ENCODE measurements at places on chromosomes 6 and 20. TPM values are rescaled to one million over a fixed set of nuclear protein-coding genes. Genes with fewer than 3 reads are reported as not detected.

DNA sequence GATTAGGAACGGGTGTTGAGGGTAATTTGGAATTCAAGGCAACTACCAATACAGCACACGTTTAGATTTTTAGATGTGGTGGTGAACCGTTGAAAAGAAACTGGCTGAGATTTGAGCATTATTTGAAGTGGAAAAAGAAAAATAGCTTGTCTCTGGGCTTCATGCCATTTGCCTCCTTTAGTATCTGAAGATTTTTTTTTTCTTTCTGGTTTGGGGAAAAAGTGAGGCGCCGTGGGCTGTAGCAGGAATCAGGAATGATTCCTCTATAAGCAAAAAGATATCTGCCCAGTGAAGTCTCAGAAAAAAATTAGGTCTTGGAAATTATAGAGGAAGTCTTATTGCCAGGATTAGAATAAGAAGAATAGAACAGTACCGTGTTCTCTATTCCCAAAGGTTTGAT, 88.5 kb downstream of the RPS12 start:
- DNase-seq: no peak

DNA sequence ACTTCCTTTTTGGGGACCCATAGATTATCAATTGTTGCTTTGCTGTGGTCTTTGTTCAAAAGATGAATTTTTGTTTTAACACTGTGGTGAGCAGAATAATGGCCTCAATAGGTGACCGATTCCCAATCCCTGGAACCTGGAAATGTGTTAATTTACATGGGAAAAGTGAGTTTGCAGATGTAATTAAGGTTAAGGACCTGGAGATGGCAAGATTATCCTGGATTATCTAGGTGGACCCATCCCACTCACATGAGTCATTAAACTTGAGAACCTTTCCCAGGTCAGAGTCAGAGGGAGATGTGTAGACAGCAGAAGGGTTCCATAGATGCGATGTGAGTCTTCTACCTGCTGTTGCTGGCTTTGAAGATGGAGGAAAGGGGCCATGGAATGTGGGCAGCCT, 36.2 kb upstream of the HBS1L start:
- DNase-seq: no peak

- DNase-seq: no peak
These were observed 261.0 kb upstream of the THEMIS start for GRCh38 chr6:128161839-128162238.

DNA sequence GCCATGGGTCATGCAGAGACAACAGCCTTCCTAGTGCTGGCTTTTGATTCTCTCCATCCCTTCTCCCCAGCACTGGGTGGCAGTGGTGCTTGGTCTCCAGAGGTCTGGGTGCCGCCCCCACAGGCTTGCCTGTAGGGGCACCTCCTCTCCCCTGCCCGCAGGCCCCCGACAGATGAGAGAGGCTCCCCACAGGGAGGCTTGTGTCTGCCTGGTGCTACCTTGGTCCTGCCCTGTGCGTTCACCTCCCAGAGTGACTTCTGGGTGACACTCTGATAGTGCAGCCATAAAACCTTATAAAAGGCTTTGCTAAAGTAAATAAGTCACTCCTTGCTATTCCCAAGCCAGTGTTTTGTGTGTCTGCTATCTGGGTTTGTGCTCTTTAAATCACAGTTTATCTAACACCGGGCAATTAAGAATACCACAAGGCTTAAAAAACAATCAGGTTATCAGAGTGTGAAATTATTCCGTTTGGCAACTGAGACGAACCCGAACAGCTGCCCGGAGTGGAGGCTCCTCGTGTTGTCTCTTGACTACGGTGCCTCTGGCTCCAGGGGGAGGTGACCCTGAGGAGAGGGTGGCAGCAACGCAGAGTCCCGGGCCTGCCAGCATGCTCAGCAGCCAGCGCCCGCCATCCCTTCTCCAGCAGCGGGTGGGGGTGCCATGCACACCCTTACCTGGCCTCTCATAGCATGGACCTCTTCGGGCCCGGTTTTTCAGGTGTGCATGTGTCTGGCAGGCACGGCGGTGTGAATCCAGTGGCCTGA, 5.4 kb upstream of the C20orf204 start:
- DNase-seq: no peak

- no peak for DNase-seq
These were observed 103.1 kb upstream of the ESR1 start for GRCh38 chr6:151704383-151704782.

GRCh38 chr6:123777563-123777962, 26.1 kb upstream of the NKAIN2 start:
- DNase-seq: peak; percentile 18

DNA sequence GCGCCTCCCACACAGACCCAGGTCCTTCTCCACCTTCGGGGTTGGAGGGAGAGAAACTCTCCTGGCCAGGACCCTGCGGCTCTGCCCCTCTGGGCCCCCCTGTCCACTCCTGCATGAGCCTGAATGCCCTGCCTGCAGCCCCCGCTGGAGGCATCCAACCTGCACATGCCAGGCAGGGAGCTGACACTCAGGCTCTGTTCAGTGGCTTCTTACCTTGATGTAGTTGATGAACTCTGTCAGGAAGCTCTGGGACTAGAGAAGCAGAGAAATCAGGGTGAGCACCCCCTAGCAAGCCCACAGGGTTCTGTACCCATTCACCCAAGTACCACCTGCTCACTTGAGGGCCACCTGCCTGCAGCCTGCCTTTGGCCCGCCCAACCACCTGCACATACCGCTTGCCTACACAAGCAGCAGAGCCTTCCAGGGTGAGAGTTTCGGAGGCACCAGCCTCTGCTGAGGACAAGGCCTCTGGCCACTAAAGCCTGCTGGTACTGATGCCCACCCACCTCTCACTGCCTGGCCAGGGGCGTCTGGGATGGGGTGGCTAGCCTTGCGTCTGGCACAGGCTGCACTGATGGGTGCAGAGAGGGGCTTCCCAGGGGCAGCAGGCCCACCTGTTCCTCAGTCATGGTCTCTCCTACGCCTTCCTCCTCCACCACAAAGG, 9.7 kb downstream of the DDRGK1 start:
- DNase-seq: no peak

- DNase-seq: no peak
These were observed 191.7 kb upstream of the LAMP5 start for GRCh38 chr20:9322661-9323060.

GRCh38 chr6:148423133-148423532, 80.5 kb downstream of the SASH1 start:
- no peak for DNase-seq

DNA sequence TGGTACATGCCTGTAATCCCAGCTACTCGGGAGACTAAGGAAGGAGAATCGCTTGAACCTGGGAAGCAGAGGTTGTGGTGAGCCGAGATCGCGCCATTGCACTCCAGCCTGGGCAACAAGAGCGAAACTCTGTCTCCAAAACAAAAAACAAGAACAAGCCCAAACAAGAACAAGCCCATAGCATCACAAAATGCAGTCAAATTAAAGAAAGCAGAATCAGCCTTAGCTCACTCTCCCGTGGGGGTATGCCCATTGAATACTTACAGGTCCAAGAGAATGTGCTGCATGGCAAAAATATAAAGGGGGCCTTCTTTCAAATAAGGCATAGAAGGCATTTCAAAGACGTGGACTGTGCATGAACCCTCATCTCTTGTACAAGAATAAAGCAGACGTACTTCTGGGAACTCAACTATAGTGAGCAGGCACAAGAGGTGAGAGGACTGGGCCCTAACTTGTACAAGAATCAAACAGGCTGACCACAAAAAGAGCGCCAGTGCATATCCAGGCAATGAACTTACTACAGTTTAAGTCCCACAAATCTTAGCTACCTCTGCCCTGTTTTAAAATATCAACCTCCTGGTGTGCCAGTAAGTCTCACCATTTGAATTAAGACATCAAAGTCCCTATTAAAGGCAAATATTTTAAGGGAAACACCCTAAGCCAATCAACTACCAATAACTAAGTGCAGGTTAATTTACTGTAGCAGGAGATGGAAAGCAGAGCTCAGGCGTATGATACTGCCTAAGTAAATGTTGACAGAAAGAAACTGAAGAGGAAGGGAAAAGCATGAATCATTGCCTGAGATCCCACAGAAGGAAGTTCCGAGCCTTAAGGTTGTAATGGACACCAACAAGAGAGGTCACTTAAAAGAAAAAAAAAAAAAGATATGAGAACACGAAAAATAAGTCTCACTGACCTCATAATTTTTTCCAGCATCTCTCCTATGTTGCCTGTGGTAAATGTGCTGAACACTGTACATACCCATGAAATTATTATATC, 37.4 kb downstream of the TOMM6 start:
- no peak for DNase-seq

GRCh38 chr6:31797588-31797987, 2.0 kb upstream of the VARS1 start:
- DNase-seq: no peak

DNA sequence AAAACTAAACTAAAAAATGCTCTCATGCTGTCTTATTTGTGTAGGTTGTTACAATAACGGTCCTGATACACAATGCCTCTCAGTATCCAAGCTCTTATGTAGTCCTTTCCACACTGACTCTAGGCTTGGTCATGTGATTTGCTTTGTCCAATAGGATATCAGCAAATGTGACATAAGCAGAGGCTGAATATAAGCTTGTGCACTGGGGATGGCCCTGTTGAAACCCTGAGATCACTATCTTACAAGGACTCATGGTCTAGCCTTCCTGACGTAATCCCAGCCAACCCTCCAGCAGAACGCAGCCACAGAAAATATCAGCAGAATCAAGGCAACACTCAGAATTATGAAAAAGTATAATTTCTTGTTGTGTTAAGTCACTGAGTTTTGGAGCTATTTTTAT, 145.1 kb upstream of the CCN2 start:
- no peak for DNase-seq

DNA sequence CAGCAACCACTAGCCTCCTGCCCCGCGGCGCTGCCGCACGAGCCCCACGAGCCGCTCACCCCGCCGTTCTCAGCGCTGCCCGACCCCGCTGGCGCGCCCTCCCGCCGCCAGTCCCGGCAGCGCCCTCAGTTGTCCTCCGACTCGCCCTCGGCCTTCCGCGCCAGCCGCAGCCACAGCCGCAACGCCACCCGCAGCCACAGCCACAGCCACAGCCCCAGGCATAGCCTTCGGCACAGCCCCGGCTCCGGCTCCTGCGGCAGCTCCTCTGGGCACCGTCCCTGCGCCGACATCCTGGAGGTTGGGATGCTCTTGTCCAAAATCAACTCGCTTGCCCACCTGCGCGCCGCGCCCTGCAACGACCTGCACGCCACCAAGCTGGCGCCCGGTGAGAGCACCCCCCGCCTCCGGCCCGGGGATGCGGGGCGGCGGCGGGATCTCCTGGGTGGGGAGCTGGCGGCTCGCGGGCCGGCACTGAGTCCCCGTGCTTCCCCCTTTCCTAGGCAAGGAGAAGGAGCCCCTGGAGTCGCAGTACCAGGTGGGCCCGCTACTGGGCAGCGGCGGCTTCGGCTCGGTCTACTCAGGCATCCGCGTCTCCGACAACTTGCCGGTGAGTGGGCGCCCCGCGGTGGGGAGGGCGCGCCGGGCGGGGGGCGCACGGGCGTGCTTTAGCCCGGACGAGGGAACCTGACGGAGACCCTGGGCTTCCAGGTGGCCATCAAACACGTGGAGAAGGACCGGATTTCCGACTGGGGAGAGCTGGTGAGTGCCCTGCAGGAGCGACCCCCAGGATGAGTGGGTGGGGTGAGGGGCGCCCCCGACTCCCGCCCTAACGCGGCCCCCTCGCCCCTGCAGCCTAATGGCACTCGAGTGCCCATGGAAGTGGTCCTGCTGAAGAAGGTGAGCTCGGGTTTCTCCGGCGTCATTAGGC, 585 bp downstream of the PIM1 start:
- no peak for DNase-seq

TMEM170B gene
- 1.3 TPM for total RNA-seq

FAM209A gene
- total RNA-seq: not detected

GSTA3 gene
- total RNA-seq: not detected

F13A1 gene
- 0.26 TPM for total RNA-seq

SAMD3 gene
- not detected for total RNA-seq

IRAK1BP1 gene
- 2.2 TPM for total RNA-seq

All from Panc1 (cell line).